ENCODE measurements at places on chromosomes 11 and 22. TPM values are rescaled to one million over a fixed set of nuclear protein-coding genes. Genes with fewer than 3 reads are reported as not detected.

DNA sequence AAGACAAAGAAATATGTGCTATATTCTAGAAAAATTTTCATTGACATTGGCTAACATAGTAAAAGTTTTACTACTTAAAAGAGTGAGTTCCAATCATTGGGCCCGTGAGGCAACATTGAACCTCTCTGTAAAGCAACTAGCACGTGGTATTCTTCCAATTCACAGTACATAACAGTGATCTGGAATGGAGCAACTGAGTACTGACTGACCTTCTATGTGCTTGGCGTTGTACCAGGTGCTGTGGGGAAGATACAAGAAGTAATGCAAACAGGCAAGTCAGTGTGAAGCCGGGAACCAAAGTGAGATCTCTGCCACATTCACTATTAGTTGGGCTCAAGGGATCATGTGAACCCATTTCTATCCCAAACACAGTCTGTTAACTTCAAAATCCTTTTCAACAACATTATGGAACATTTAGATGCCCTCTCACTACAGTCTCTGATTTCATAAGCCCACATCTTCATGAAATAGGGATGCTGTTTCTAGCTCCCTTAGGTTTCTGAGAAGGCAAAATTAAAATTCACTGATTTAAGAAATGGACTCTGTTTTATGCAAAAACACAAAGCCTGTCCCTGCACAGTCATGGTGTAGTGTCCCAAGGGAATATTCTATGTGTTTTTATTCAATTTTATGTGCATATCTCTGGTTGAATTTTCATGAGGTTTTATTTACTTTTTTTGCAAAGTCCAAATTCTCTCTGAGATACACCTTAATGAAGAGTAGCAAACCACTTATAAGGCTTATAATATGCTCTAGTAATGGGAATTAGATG is 61.8 kb upstream of the NCAM1 start:
- DNase-seq = no peak

GRCh38 chr11:108467091-108467823 is at the start of gene C11orf65:
Gene C11orf65, minus strand, starts transcription at chr11:108467529. Its CDS starts 5,970 bp downstream, at chr11:108461559.
- DNase-seq = peak; percentile 91

Gene CHADL
- total RNA-seq = 1.6 TPM

Gene MS4A12
- not detected for total RNA-seq

Gene TRPM5
- total RNA-seq = 0.08 TPM

GRCh38 chr11:299081-299891 is at the start of gene IFITM5:
Gene IFITM5, minus strand, starts transcription at chr11:299526. Its CDS starts 36 bp downstream, at chr11:299490.
- peak; percentile 4 for DNase-seq

Gene LIF
- 5.3 TPM for total RNA-seq

DNA sequence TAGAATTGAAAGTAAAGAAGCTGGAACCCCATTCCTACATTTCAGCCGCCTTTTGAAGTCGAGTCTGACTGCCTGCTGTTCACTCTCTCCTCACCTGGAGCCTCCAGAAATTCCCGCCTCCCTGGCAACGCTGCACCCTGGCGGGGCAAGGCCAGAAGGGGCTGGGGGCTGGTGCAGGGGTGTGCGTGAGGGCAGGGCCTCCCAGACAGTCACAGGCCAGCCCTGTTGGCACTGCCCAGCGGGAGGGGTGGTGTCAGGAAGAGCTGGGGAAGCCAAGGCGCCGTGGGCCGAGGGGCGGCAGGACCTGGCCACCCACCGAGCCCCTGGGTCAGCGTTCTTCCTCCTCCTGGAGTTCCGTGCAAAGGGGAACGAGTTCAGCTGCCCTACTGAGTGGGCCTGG is 123.2 kb downstream of the KCNQ1OT1 start:
- peak; percentile 6 for DNase-seq

Gene SSH3
- 17.8 TPM for total RNA-seq

Gene OR2AT4
- total RNA-seq = not detected

DNA sequence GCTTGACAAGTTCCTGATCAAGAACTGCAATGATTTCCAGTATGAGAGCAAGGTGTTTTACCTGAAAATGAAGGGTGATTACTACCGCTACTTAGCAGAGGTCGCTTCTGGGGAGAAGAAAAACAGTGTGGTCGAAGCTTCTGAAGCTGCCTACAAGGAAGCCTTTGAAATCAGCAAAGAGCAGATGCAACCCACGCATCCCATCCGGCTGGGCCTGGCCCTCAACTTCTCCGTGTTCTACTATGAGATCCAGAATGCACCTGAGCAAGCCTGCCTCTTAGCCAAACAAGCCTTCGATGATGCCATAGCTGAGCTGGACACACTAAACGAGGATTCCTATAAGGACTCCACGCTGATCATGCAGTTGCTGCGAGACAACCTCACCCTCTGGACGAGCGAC is 12.0 kb downstream of the YWHAH start:
- no peak for DNase-seq

Gene COA4
- total RNA-seq = 28.7 TPM

GRCh38 chr22:43828725-43828997 is 16.6 kb upstream of the EFCAB6 start:
- DNase-seq = no peak

DNA sequence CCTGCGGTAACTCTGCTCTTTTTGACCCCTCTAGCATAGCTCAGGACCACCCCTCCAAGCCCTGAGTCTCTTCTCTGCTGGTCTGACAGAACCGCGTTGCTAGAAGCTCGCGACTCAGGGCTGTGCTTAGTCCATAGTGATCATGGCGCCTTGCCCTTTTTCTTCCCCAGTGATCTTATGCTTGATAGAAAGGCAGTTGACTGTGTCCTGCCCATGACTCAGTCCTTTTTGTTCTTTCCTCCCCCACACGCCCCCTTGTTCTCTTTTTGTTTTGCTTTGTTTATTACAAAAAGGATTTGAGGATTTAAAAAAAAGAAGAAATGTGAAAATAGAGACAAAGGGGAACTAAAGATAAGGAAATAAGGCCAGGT is 17.5 kb downstream of the IL17RA start:
- no peak for DNase-seq

Gene MED15
- 251 TPM for total RNA-seq

DNA sequence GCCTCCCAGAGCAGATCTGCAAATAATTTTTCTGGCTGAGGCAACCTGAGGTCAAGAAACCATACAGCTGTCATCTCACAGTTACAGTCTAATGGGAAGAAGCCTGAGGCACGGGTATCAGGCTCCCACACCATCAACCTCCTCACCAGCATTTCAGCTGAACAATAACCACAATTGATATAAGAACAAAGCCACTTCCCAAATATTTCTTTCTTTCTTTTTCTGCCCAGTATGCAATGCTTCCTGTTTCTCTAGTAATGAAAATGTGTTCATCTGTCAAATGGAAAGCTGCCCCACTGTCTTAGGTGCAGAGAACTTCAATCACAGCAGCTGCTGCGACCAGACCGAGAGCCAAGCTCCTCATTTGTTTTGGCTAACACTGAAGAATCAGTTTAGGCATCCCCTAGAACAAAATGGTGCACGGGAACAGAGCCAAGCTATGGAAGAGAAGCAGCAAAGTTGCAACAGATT is 108.4 kb downstream of the BLID start:
- DNase-seq = no peak

DNA sequence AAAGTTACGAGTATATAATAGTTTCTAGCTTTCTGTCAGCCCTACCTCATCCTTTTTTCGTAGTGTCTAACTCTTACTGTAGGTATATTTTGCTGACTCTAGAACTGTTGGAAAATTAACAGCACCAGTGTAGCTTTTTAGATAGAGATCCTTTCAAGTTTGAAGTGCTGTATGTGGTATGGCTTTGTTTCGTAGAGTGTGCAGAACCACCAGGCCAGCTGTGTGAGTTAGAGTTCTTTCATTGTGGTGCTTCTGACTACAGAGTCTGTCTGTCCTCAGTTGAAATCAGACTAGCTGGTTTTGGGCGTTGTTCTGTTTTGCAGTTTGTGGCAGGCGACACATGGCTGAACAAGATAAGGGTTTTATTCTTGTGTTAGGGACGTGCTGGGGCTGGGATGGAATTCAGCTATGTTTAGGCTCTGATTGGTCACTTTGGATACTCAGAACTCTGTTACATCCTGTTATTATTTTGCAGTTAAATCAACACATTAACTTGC is 3.2 kb downstream of the ARHGEF12 start:
- DNase-seq = no peak

DNA sequence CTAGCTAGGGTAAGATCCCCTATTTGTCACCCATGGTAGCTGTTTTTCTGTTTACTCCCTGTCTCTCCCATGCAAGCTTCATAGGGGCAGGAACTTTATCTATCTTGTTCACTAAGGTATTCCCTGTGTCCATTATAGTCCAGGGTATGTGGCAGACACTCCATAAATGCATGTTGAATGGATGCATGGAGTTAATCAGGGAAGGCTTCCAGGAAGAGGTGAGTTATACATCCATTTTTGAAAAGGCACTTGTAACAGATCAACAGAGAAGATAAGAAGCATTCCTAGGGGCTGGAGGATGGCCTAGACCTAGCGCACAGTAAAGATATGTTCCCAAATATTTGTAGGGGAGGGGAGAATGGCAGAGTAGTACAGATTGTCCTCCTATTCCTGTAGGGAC is 130.3 kb downstream of the BUD13 start:
- no peak for DNase-seq

DNA sequence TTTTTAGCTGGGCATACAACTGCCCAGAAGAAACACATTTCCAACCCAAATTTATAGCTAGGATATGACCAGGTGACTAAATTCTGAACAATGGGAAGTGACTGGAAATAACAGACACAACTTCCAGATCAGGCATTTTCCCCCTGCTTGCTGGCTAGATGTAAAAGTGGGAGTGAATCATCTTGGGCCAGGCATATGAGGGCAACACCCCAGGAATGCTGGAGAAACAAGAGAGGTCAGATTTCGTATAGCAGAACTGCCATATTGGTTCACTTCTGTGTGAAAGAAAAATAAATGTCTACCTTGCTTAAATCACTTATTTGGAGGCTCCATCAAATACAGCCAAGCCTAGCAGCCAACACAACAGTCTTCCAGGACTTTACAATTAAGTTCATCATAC is 7.4 kb downstream of the ATL3 start:
- no peak for DNase-seq

Gene SLC17A6
- not detected for total RNA-seq

GRCh38 chr22:18116634-18117033 is 6.0 kb downstream of the TUBA8 start:
- DNase-seq = no peak

DNA sequence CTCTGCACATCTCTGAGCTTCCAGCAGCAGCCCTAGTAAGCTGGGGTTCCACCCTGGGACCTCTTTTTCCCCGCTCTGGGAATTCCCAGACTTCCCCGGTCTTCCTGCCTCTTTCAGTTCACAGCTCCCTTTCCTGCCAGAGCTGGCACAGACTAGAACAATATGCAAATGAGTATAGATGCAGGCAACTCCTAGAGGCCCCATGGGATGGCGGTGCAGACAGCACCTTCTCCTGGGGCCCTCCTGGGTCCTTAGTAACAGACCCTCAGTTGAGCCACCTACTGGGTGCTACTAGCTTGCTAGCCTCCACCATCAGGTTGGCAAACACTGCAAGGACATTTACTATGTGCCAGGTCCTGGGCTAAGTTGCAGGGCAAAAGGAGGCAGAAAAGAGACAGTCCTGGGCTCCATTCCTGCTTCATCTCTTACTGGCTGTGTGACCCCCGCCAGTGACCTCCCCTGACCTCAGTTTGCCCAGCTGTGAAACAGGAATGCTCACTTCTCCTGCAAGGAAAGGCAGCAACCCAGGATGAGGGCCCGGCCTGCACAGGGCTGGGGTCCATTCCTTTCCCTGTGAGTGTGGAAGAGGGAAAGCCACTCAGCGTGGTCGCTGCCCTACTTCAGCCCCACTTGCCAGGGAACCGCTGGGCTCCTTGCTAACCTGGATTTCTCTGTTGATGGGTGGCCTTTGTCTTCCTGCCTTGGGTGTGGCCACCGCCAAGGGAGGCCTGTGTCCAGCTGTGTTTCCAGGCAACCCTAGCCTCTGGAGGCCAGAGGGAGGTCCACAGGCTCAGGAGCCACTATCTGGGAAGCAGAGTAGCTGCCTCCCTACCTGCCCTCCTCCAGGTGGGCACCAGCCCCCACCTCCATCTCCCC is 7.3 kb downstream of the RELT start:
- DNase-seq = no peak

Gene BLID
- not detected for total RNA-seq

Gene LUZP2
- not detected for total RNA-seq

Gene SDHAF2
- 32.7 TPM for total RNA-seq

- no peak for DNase-seq
Observed at GRCh38 chr11:61513143-61513765, 4.7 kb downstream of the LRRC10B start.

Gene BCO2
- 2.5 TPM for total RNA-seq

DNA sequence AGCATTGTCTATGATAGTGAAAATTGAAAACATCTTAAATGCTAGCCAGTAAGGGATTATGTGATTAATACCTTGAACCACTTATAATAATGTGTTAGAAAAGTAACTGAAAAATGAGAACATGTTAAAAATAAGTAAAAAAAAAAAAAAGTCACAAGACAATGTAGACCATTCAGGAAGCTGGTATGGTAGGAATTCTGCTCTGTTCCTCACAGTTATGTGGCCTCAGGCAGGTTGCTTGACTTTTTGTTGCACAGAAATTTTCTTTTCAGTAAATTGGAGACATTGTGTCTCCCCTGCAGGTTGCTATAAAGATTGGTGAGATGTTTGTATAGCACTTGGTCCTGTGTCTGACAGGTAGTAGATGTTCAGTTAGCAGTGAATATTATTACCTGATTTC is 17.3 kb upstream of the PLET1 start:
- no peak for DNase-seq

Gene MYOD1
- total RNA-seq = not detected

- DNase-seq = peak; percentile 52
Observed at GRCh38 chr22:43993072-43993760, 30.9 kb upstream of the PARVB start.

DNA sequence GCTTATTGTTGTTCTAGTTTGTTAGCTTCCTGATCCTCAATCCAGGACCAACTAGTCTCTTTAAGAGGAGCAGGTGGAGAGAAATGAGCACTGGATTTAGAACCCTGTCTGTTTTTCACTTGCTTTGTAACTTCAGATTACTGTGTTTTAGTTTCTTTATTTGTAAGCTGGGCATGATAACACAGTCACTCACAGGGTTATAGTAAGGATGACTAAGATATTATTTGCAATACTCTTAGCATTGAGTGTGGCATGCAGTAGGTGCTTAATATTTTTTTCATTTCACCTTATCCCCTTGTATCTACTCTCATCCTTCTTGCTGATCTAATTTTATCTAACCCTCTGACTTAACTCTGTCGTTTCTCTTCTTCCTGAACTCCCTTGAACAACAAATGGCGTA is 33.8 kb downstream of the DNHD1 start:
- DNase-seq = no peak

Measured in T-helper 17 cell (primary cell).